ENCODE measurements at places on chromosomes 13 and 19. TPM values are rescaled to one million over a fixed set of nuclear protein-coding genes. Genes with fewer than 3 reads are reported as not detected.

DLL3 gene
- 0.17 TPM for total RNA-seq

MYH14 gene
- total RNA-seq = 60.1 TPM

TEX26 gene
- not detected for total RNA-seq

ZNF497 gene
- total RNA-seq = 5.1 TPM
